ENCODE measurements at places on chromosomes 4 and X.

- DNase-seq: no peak
These were observed 6.3 kb upstream of the LETM1 start for GRCh38 chr4:1862055-1862911.

DNA sequence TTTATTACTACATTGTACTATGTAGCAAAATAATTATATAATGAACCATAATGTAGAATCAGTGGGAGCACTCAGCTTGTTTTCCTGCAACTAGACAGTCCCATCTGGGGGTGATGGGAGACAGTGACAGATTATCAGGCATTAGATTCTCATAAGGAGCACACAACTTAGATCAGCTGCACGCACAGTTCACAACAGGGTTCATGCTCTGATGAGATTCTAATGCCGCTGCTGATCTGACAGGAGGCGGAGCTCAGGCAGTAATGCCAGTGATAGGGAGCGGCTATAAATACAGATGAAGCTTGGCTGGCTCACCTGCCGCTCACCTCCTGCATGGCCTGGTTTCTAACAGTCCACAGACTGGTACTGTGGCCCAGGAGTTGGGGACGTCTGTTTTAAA lies 199.2 kb downstream of the MAB21L2 start:
- no peak for DNase-seq

DNA sequence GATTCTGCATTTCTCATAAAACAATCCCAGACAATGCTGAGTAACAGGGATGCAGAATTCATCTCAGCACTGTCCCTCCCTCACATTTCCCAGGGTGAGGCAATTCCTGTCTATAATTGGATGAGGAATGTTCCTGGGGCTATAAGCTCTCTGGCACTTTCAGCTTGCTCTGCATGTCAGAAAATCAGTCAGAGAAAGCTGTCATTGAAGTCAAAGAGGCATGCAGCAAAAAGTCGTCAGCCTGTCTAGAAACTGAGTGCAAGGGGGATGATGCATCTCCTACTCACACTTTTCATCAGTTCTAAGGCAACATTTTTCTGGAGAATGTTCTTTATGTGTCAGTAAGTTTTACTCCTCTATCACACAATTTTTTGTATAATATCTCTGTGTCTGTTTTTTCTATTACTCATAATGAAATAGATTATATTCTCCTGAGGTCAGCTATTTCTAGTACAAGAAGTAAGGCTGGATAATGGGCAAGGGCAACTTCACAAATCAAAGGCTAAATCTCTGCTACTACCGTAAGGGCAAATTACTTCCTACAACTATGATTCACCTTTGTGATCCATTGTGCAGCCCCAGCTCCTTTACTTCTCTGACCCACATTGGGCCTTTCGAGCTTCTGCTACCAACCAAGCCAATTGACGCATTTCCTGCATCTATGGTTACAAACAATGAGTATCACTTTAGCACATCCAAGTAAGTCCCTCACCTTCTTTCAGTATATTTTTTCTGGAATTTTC lies 56.0 kb downstream of the TASL start:
- no peak for DNase-seq

DNA sequence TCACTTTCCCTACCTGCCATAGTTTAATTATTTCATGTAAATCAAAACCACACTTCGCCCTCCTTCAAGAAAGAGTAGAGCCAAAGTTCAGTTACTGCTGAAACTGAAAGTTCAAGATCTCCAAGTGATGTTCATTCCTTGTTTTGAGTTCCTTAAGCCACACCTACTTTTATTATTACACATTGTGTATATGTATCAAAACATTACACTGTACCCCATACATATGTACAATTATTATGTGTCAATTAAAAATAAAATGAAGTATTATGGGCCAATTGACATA lies 892.3 kb upstream of the NDST4 start:
- no peak for DNase-seq

DNA sequence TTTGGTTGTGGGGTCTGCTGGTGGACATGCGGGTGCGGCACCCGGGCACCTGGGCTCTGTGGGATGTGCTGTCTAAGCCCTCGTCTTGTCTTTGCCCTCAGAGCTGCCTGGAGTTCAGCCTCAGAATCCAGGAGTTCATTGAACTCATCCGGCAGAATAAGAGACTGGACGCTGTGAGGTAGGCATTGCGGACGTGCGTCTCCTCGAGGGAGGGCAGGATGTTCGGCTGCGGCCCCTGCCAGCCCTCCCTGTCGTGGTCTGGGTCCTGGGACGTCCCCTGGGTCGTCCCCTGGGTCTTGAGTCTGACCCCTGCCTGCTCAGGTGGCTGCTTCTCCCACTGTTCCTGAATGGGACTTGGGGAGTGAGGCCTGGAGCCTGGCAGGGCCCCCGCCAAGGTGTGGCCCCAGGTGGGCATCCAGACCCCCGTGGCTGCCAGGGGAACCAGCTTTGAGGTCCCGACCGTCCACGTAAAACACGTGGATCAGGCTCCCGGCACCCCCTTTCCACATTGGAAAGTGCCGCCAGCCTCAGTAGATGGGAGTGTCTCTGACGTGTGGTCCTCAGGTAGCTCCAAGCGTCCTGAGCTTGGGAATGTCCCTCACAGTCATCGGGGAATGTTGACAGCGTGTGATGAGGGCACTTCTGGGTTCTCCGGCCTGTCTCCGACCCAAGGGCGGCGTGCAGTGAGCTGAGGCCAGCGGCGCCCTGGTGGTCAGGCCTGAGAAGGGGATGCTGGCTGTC lies 19.3 kb upstream of the UVSSA start:
- no peak for DNase-seq

DNA sequence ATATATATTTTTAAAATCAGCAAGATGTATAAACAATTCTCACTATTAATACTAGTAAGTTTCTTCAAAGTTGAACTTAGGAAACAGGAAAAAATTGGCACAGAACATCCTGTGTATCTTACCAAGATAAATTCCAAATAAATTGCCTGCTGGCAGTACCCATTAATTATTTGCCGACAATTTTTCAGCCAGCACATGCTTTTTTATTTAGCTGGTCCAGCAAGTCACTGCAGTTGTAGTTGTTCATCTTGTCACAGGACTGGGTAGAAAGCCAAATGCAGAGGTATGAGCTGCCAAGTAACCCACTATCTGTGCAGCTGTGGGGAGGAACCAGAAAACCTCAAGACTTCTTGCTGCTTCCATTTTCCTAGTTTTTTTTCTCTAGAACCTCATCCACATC lies 113.4 kb downstream of the PACRGL start:
- no peak for DNase-seq

DNA sequence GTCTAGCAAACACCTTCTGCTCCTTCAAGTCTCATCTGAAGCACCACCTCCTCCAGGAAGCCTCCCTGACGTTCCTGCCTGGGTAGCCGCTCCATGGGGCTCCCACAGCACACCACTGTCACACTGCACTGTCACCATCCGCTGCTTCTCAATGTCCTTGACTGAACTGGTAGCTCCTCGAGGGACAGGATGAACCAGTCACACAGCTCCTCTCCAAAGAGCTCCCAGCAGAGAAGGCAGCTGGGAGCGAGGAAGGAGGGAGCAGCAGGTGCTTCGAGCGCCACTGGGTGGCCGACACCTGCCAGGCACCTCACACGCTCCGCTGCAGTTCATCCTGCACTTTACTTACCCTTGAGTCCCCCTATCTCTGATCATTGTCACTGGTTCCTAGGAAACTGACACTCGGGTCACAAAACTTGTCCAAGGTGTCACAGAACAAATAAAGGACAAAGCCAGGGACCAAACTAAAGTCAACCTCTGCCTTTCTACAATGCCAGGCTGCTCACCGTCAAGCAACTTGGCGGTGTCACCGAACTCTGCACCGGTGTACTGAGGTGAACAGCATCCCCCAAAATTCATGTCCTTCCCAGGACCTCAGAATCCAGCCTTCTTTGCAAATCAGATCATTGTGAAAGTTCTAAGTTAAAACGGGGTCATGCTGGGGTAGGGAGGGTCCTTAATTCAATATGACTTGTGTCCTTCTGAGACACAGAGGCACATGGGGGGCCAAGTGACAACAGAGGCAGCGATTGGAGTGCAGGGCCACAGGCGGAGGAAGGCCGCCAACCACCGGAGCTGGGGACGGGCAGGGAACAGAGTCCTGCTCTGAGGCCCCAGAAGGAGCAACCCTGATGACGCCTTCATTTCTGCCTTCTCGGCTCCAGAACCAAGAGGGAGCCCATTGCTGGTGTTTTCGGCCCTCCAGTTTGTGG lies 5.5 kb upstream of the S100P start:
- no peak for DNase-seq

- DNase-seq: no peak
These were observed 33.7 kb upstream of the PTPN13 start for GRCh38 chr4:86560447-86560846.

DNA sequence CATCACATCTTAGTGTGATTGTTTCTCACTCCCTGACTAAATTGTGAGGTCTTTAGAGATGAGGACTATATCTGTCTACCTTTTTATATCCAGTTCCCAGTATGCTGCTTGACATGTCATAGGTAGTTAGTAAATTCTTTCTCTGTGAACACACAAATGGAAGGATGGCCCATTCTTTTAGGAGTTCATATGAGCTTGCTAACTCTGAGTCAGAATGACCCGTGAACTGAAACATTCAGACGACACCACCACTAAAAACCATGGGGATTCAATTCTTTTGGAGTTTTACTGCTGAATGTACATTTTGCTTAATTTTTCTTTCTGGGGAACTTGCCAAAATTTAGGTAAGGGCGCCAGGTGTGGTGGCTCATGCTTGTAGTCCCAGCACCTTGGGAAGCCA lies 13.9 kb downstream of the OFD1 start:
- DNase-seq: no peak

- no peak for DNase-seq
These were observed 22.6 kb downstream of the RTL9 start for GRCh38 chrX:110381216-110381615.

DNA sequence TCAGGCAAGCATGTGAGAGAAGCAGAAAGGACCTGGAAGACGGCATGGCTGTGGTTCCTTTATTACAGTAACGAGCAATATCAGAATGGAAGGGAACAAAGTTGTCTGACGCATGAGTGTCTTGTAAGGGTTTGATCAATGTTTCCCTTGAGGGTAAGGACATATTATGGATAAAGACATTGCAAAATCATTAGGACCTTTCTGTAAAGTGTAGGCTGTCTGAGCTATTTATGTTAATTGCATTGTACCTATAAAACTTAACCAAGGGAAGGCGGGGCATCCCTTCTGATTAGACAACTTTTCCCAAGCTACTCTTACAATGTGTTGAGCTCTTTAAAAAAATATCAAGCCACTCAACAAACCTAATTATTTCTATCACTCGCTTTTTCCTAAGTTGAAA lies 112.2 kb upstream of the JADE1 start:
- DNase-seq: no peak

DNA sequence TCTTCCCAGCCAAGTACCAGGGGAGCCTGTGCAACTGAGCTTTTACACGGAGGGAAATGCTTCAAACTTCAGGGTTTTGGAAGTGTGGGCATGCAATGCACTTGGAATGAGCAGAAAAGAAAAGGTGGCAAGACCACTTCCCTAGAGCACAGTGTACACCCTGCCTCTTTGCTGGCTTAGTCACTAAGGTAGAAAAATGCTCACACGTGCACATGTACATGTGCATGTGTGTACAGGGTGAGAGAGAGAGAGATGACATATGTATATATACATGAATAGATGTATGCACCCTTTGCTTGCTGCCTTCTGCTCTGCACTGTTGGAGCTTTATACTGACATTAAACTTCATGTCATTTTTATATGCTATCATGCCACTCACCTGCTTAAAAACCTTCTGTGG lies 7.9 kb upstream of the KLF3 start:
- no peak for DNase-seq

DNA sequence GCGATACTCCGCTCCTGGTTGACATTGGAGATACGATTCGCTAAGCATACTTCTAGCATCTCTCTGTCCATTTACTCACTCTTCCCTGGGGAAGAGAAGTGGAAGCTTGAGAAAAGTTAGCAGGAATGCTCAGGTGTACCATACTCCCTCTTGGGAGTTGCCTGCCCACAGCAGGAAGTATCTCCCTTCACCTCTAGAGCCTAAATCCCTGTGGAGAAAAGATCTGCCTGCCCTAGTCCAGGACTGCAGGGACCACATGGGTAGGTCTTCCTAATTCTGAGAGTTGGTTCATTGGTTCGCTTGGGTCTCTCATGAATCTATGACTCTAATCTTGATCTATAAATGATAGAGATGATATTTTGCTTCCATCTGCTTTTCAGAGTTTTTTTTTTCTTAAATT lies 26.3 kb upstream of the MAPK10 start:
- no peak for DNase-seq

DNA sequence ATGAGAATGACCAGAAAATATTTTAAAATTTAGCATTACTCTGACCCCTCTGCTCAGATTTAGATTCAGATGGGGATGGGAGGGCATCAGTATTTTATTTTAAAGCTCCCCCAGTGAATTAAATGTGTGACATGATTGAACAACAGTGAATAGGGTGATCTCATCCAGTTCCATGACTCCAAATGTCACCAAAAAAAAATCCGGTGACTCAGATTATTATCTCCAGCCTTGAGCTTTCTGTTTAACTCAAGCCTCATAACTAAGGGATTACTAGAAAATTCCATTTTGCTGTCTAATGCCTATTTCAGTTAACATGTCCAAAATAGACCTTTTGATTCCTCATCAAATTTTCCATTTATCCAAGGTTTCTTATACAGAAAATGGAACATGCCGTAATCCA lies 121.8 kb upstream of the TMEM47 start:
- no peak for DNase-seq

GRCh38 chr4:139769364-139769763 lies 103.7 kb downstream of the MGST2 start:
- DNase-seq: no peak
